ENCODE measurements at places on chromosomes 1 and 21. TPM values are rescaled to one million over a fixed set of nuclear protein-coding genes. Genes with fewer than 3 reads are reported as not detected.

The REN gene
- not detected for total RNA-seq

The VANGL2 gene
- 12.3 TPM for total RNA-seq

The PLA2G5 gene
- 0.52 TPM for total RNA-seq

The KLHDC9 gene
- total RNA-seq, result 4.5 TPM

The DCDC2B gene
- not detected for total RNA-seq

The TUT4 gene
- 21.9 TPM for total RNA-seq

The S100B gene
- total RNA-seq, result 0.64 TPM

The MFAP2 gene
- total RNA-seq, result 5.3 TPM

The RRAGC gene
- 32.8 TPM for total RNA-seq

The NCF2 gene
- total RNA-seq, result 8.3 TPM
